SHP77 treated with DMSO at 0.1 percent for 48 hours (cell line): ENCODE measurements at places on chromosomes 13 and 19.

DNA sequence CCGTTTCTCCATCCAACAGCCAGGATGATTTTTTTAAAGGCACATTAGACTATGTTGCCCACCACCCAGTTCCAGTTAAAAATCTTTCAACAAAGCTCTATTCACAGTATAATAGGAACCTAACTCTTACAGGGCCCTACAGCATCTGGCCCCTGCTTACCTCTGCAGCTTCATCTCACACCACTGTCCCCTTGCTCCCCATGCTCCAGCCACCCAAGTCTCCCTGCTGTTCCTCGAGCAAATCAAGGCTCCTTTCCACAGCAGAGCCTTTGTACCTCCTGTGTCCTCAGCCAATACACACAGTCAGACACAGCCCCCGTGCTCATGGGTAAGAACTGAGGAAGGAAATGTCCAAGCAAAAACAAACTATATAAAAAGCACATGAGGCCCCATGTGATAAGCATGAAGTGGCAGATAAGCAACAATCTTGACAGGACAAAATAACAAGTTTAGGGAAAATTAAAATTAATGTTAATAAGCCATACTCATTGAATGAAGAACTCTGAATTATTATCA lies 67.5 kb downstream of the TSC22D1 start:
- no peak for DNase-seq

DNA sequence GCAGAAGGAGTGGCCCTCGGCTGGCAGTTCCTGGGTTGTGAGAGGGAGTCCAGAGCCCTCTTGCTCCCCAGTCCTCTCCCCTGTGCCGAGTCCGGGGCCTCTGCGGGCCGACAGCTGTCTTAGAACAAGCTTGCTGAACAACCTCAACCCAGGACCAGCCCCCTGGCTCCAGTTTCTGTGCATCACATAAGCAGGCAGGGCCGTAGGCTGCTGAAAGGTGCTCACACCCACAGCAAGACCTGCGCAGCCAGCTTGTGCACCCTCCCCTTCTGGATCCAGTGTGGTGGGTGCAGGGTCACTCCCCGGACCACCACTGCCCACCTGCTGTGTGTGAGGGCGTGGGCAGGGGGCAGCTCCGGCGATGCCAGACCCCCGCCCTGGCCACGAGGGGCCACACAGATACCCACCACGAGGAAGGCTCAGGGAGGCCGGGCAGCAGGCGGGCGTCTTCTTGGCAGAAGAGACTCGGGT lies 25.2 kb upstream of the F7 start:
- DNase-seq, result no peak

DNA sequence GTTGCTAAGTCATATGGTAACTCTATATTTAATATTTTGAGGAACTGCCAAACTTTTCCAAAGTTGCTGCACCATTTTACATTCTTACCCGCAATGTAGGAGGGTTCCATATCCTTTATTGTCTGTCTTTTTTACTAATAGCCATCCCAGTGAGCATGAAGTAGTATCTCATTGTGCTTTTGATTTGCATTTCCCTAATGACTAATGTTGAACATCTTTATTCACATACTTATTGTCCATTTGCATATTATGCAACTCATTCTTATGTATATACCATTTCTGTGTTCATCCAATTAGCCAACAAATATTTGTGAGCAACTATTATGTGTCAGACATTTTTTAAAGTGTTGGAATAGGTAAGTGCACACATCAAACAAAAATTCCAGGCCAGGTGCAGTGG lies 20.4 kb upstream of the ATP8A2 start:
- no peak for DNase-seq

DNA sequence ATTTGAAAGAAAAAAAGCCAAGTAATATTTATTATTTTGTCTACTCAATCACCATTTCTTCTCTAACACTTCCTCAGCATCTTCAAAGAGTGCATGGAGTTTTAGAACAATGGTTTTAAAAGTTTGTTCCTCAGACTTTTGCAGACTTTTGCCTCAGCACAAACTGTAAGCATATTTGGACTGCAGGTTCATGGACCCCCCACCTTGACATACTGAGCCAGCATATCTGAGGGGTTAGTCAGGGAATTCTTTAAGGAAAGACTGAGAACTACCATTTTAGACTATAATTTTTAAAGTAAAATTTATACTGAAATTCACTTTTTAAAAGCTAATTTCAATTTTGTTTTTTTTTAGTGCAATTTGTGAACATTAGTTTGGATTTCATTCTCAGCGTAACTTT lies 1676.8 kb upstream of the PCDH20 start:
- DNase-seq, result no peak

DNA sequence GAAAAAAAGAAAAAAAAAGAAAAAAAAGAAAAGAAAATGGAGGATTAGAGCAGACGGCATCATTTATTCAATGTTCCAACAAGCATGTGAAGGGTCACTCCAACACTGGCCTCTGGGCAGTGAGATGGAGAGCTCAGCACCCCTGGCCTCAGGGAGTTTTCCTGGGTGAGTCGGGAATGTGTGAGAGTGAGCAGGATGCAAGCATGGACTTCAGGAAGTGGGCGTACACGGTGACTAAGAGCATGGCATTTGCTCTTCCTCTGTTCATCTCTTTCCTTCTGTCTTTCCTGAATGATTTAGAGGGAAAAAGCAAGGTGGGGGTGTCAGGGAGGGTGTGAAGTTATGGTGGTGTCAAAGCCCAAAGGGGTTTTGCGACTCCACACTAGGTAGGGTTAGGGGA lies 682 bp upstream of the CABP5 start:
- DNase-seq, result no peak

DNA sequence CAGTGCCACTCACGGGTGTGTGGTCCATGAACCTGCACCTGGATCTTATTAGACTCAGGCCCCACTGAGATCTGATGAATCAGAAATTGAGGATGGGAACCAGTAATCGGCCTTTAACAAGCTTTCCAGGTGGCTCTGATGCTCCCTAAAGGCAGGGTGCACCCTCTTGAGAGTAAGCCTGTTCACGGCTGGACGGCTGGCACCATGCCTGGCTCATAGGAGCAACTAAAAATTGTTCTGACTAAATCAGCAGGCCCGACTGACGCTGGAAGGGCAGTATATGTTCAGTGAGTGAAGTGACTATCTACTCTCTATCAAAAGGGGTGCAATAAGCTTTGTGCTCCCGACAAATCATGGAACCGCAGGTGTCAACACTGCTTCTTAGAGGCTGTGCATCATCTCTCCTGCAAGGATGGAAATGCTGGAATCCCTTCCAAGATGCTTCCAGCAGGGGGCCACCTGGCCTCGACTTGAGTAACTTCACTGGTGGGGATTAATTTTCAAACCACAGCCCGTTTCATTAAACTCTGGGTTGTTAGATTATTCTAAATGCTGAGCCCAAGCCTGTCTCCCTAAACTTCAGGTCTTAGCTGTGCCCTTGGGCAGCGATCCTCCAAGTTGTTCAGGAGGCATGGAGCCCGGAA lies 28.4 kb downstream of the TMTC4 start:
- no peak for DNase-seq

DNA sequence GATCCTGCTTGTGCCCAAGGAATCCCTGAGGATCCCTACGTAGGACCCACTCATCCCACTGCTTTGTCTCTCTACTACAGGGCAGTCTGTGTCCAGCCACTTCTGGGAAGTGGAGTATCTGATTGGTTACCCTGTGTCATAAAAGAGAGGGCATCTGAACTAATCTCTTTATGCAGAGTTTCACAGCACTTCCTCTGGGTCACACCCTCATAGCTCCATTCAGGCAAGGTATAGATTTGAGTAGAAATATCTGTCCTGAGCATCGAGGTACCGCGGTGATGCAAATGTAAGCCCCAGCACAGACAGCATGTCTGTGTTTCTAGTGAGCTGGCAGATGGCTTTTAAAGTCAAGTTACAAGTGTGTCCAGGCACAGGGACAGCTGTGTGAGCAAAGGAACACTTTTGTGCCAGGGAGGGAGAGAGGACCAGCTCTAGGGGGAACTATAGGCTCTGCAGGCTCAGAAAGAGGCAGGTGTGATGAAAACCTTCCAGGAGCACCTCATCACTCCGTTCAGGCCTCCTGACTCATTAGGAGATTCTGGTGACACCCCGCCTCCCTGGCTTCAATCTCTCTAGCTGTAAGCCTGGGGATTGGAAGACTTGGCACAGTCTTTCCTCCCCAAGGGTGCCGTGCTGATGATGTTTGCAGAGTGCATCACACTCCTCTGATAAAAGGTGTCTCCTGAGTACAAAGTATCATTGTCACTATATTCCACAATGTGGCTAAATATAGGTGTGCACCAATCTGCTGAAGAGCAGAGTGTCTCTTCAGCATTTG lies 84.3 kb upstream of the UBL3 start:
- no peak for DNase-seq

- no peak for DNase-seq
Observed at GRCh38 chr13:106385654-106386053, 149.8 kb downstream of the EFNB2 start.

DNA sequence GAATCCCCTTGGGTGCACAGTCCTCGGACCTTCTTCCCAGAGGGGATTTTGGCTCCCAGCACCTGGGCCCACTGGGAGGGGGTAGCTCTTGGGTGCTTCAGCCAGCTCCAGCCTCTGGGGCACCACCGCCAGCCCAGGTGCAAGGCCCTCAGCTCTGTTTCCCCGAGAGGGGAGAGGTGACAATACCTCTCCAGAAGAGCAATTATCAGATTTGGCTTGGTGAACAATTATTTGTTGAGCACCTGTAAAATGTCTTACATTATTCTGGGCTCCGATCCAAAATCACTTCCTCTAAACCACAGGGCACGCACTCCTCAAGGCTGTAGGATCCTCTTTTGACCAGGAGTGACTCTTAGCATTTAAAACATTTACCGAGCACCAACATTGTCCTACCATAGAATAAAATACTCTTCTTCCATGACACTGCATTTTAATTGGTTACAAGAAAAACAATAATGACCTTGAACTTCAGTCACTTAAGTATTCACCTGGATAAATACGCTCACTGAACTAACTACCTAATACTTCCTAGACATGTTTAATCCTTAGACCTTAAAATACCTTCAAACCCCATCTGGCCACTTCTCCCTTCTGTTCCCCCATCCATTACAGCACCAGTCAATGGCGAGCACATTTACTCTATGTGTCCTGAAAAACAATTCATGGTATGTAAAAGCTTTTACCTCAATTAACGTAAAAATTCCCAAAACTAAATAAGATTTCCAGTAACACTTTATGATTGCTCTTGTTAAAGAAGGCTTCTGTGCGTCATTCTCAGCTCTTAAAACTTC lies 54.8 kb downstream of the ABCC4 start:
- DNase-seq, result peak; percentile 47

GRCh38 chr19:14563989-14564651 lies 7.7 kb downstream of the NDUFB7 start:
- no peak for DNase-seq

DNA sequence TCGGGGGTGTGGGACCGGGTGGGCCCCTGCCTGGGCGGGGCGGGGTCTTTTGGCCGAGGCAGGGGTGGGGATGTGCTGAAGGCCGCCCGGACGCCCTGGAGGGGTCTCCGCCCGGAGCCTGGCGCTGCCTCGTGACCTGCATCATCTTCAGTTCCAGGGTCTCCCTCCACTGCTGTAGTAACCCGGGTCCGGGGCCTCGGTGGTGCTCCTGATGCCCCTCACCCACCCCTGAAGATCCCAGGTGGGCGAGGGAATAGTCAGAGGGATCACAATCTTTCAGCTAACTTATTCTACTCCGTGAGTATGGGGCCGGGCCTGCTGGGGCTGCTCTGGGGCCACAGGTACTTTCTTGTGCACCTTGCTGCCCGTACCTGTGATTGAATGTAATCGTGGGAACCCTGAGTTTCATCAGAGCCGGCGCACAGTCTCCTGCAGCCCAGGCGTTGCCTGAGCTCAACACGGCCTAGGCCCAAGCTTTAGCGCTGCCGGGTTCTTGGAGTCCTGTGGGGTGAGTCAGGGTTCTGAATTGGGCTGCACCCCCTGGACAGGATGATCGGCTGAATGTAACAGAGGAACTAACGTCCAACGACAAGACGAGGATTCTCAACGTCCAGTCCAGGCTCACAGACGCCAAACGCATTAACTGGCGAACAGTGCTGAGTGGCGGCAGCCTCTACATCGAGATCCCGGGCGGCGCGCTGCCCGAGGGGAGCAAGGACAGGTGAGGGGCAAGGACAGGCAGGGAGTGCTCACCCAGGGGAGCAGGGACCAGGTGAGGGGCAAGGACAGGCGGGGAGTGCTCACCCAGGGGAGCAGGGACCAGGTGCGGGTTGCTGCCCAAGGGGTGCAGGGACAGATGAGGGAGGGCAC lies 10.5 kb downstream of the PEAK3 start:
- DNase-seq, result no peak

GRCh38 chr13:39602277-39602613 lies 748 bp downstream of the LHFPL6 start:
- peak; percentile 39 for DNase-seq

GRCh38 chr19:49496574-49497008 lies 357 bp downstream of the RPS11 start:
- DNase-seq, result no peak

DNA sequence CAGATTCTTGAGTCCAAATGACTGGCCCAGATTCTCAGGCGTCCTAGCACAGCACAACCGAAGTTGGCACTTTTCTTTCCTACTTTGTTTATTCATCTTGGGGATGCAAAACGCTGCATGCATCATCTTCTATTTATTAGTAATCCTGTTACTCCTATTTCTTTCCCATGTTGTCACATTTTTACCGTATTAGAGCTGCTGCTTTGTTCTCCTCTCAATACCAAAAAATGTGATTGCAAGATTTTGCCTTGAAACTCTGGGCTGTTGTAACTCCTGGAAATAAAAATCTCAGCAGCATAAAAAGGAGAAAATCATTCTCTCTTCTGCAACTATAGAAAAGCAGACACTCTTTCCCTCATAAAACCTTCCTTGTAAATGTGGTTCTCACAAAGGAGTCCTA lies 12.9 kb upstream of the IGSF23 start:
- DNase-seq, result no peak

DNA sequence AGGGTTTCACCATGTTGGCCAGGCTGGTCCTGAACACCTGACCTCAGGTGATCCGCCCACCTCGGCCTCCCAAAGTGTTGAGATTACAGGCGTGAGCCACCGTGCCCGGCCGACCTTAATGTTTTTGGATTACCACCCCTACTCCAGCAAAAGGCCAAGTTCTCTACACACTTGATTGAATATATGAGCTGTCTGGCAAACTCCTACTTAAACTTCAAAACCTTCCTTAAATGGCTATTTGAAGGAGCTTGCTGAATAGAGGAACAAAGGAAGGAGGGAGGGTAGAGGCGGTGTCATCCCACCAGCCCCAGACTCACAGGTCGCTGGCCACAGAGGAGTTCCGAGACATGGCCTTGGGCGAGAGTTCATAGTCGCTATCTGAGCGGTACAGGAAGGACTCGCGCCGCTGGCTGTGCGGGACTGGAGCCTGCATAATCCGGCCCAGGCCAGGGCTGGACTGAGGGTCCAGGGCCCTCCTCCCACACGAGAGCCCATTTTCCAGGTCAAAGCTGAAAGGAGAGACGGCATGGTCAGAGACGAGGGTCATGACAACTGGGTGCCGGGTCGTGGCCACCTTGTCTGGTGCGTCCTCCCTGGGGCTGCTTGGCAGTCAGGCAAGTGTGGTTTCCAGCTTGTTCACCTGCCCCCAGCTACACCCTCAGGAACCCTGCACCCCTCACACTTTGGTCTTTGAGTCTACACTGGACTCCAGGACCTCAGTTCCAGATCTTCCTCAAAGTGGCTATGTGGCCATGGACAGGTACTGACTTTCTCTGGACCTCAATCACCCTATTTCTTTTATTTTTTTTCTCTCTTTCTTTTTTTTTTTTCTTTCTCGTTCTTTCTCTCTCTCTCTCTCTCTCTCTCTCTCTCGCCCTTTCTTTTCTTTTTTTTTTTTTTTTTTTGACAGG lies 4.2 kb downstream of the PDE4C start:
- no peak for DNase-seq
